ENCODE measurements at places on chromosomes 5 and 9. TPM values are rescaled to one million over a fixed set of nuclear protein-coding genes. Genes with fewer than 3 reads are reported as not detected.

The FAM219A gene
- 9.6 TPM for total RNA-seq

The CNTFR gene
- 0.37 TPM for total RNA-seq

The IFNA21 gene
- total RNA-seq: not detected

The SIL1 gene
- 51.4 TPM for total RNA-seq

The SLC1A1 gene
- total RNA-seq: 28.7 TPM

The NACC2 gene
- total RNA-seq: 25.6 TPM

The MLANA gene
- total RNA-seq: 0.20 TPM

All from subcutaneous preadipocyte (primary cell).